Stimulated activated CD8-positive, alpha-beta memory T cell treated with anti-CD3 and anti-CD28 coated beads, Interleukin-4, amount 100 ng/mL, for 1 hour (primary cell): ENCODE measurements at places on chromosomes 3 and 15.

GRCh38 chr3:188468662-188469061, 314.7 kb downstream of the LPP start:
- DNase-seq: no peak

- DNase-seq: no peak
Measured at GRCh38 chr15:101651554-101652097, 555 bp downstream of the TM2D3 start.

GRCh38 chr15:68543165-68544008, 35.4 kb upstream of the CORO2B start:
- no peak for DNase-seq

DNA sequence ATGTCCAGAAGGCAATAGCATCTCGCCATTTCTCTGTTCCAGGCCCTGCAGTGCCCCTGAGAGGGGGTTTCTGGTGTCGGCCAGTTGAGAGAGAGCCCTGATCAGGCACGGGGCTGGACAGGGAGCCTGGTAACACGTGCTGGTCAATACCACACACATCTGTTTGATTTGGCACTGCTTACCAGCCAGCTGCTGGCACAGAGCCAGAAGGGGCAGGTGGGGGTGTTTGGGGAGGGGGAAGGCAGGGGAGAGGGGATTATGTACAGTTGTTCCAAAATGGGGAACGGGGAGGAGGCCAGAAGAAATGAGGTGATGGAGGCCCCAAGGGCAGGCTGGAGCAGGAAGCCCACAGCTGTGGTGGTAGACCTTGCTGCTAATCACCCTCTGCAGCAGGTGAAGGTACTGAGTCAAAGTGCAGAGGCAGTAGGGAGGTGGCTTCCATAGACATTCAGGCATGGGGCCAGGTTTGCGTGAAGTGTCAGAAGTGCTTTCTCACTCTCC, 153.5 kb upstream of the LPP start:
- DNase-seq: no peak

DNA sequence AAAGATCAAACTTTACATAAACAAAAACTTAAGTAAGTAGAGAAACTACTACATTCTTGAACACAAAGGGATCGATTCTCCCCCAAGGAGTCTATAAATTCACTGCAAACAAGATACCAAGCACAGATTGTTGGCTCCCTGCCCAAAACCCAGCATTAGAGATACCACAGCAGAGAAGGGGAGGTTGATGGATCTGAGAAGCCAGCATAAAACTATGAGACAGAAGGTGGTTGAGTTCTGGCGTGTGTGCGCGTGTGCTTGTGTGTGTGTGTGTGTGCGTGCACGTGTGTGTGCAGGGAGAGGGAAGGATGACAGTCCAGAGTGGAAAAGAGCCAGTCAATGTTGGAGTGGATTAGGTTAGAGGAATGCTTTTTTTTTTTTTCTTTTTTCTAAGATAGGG, 143.2 kb upstream of the PRR20G start:
- DNase-seq: no peak

GRCh38 chr3:117892431-117892841, 1142.2 kb downstream of the IGSF11 start:
- no peak for DNase-seq

DNA sequence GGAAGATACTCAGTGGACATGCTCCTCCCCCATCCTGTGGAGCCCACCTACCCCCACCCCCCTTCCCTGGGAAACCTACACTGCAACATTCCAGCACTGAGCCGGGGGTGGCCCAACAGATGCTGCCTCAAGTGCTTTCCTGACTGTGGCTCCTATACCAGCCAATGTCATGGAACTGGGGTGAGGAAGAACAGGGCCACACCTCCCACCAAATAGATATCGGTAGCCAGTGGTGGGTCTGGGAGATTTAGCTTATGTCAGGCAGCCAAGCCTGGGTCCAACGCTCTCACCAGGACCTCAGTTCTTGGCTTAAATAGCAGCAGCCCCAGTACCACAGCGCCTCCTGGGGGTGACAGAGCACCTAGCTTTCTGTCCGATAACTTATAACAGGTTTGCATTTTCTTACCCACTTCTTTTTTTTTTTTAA, 30.3 kb downstream of the CDC25A start:
- DNase-seq: peak; percentile 9

GRCh38 chr15:33135355-33135781, 59.1 kb downstream of the FMN1 start:
- no peak for DNase-seq

GRCh38 chr3:39166134-39166710, 12.8 kb upstream of the CSRNP1 start:
- no peak for DNase-seq

- no peak for DNase-seq
Measured at GRCh38 chr3:25727316-25727715, 55.9 kb downstream of the NGLY1 start.

- no peak for DNase-seq
Measured at GRCh38 chr3:186496016-186496415, 48.2 kb downstream of the CRYGS start.

DNA sequence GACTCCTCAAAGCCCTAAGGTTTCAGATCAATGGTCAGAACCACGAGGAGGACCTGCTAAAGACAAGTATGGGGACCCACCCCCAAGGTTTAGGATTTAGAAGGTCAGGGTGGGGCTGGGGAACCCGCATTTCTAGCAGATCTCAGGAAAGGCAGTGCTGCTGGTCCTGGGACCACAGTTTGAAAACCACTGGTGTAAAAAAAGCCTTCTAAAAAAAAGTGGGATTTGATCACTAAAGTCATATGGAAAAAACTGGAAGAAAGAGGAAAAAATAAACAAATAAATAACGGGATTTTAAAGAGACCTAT, 832 bp downstream of the SLC41A3 start:
- no peak for DNase-seq

DNA sequence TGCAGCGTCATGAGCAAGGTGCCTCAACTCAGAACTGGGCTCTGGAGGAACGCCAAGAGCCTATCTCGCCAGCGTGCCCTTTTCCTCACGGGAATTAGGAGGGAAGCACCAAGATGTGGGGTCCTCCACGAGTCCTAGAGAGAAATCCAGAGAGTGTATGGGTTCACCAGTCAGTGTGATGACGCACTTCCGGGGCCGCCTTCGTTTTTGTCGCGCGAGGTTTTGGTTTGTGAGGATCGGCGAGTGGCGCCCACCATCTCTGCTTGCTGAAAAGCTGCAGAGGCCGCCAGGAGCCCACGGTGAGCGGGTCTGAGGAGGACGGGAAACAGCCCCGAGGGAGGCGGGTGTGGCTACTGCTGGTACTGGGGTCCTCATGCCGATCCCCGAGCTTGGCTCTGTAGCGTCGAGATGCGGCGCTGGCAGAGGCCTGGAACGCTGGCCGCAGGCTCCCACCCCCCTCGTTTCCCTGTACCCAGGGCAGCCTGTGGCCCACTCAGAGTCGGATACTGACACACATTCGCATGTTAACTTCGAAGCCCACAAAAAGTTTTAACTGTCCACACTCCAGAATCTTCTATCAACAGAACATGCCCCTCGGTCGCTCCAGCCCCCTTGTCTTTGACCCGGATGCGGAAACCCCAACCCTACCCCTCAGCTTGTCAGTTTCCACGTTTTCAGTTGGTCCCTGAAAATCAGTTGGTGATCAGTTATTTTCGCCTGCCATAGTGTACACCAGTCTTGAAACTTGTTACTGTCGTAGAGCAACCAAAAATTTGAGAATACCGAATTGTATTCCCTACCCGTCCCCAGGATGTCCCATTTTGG, 30.4 kb downstream of the ZNF662 start:
- DNase-seq: no peak

DNA sequence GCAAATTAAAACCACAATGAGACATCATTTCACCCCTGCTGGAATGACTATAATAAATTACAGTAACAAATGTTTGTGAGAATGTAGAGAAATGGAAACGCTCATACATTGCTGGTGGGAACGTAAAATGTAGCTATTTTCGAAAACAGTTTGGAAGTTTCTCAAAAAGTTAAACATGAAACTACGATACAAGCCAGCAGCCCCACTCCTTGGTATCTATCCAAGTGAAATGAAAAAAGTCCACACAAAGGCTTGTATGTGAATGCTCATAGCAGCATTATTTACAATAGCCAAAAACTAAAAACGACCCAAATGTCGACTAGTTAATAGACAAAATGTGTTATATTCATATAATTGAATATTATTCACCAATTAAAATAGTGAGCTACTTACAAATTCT, 22.9 kb upstream of the CFAP20DC start:
- no peak for DNase-seq

DNA sequence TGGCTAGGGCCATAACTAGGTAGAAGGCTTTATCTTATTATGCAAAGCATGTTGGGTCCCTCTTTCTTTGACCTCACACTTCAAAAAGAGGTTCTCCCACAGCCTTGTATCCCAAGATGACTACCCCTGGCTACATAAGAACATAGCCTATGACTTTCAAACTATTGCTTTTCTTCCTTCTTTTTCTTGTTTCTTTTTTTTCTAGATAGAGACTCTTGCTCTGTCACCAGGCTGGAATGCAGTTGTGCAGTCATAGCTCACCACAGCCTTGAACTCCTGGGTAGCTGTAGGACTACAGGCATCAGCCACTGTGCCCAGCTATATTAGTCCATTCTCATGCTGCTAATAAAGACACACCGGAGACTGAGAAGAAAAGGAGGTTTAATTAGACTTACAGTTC, 47.2 kb downstream of the DIPK2A start:
- DNase-seq: no peak

DNA sequence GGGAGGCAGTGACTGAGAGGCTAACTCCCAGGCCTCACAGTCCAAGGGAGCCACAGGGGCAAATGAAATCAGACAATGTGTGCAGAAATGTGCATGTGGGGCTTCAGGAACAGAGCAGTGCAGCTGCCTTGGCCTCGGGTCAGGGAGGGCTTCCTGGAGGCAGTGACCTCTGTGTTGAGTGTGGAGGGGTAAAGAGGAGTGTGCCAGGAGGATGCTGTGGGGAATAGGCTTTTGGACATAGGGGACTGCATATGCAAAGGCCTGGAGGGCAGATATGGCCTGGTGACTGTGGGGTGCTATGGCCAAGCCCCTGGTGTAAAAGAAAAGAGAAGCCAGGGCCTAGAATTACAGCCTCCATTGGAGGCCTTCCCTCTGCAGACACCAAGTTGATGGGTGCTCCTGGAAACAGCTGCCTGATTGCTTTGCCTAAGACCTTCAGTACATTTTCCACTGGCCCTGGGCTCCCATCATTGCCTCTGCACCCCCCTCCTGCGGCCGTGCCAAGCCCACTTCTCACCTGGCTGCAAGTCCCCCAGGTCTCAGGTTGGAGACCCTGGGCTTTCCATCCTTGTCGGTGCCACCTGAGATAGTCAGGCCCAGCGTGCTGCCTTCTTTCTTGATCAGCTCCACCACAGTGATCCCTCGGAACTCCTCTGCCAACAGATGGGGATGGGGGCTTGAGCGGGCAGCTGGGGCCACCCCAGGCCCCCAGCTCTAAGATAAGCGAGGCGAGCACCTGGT, 15.1 kb downstream of the GRIP2 start:
- no peak for DNase-seq

DNA sequence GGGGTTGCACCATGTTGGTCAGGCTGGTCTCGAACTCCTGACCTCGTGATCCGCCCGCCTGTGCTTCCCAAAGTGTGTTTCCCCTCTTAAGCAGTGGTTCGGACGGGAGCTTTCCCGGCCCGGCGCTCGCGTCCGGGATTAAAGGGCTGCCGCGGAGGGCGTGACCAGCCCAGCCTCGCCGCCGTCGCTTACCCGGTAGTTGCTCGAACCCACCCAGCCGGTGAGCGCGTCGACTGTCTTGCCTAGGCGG, 513 bp downstream of the CLASP2 start:
- peak; percentile 16 for DNase-seq

DNA sequence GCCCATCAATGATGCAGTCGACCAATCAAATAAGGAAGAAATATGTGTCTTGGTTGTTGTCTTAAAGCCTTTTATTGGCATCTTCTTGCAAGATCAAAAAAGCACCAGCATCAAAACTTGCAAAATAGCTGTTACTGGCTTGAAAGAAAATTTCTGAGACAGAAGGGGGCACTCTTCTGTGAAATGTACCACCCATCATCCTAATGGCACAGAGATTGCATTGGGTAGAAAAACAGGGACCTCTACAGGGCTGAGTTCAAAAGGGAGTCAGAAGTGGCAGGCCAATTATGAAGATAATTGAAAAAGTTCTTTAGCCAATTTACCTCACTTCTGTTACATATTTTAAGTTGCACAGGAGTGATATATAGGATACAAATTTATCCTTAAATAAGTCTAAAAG, 122.3 kb upstream of the GPR149 start:
- no peak for DNase-seq

- no peak for DNase-seq
Measured at GRCh38 chr3:159832024-159832423, 156.6 kb upstream of the IL12A start.

- DNase-seq: no peak
Measured at GRCh38 chr3:128561504-128561903, 68.5 kb upstream of the GATA2 start.

- DNase-seq: no peak
Measured at GRCh38 chr3:127987309-127987995, 64.8 kb upstream of the SEC61A1 start.

DNA sequence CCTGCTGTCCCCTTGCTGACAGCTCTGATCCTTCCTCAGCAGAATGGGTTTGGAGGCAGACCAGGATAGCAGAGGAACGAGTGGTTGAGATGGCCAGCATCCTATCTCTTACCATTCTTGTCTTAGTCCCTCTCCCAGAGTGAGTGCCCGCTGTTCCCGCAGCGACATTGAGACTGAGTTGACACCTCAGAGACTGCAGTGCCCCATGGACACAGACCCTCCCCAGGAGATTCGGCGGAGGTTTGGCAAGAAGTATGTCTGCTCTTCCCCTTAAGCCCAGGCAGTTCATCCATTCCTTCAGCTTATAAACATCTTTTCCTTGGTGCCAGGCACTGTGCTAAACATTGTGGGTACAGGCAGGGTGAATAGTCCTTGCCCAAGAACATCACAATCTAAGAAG, 21.2 kb downstream of the DUOX1 start:
- DNase-seq: no peak

DNA sequence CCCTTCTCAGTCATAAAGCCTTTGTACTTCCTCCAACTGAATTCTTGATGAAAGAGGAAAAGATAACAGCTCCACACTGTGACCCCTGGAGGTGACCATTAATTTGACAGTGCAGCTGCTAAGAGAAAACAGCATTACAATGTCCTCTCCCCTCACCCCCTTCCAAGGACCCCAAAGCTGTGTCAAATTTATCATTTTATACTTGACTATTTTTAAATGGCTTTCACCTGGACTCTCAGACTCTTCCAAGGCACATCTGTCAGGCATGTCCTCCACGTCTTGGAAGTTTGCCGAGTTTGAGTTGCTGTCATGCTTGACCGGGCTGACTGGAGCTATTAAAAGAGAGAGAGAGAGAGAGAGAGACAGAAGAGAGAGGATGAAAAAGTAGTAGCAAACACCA, 236.5 kb downstream of the WDR72 start:
- DNase-seq: no peak

DNA sequence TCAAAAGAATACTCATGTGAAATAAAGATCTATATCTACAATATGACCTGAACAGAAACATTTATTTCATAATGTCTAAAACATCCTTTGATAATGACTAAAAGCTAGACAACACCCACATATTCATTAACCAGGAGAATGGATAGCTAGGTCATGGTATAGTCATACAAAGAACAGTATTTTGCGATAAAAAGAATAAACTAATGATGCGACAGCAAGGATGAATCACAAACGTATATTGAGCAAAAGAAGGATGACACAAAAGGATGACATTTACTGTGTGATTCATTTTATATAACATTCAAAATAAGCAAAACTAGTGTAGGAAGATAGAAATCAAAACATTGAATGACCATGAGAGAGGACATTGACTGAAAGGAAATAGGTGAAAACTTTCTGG, 1233.1 kb downstream of the OTOL1 start:
- DNase-seq: no peak
